CMK (cell line): ENCODE measurements at places on chromosomes 6 and 20.
A peak's percentile ranks its signal among the peaks of the same experiment; 100 is the strongest.

- DNase-seq, result peak; percentile 54
These were observed 2.0 kb downstream of the SPAG4 start for GRCh38 chr20:35617397-35618262.

- no peak for DNase-seq
These were observed 22.2 kb downstream of the HIVEP1 start for GRCh38 chr6:12034349-12034748.

- DNase-seq, result no peak
These were observed 26.9 kb downstream of the CLVS2 start for GRCh38 chr6:123022975-123023374.

DNA sequence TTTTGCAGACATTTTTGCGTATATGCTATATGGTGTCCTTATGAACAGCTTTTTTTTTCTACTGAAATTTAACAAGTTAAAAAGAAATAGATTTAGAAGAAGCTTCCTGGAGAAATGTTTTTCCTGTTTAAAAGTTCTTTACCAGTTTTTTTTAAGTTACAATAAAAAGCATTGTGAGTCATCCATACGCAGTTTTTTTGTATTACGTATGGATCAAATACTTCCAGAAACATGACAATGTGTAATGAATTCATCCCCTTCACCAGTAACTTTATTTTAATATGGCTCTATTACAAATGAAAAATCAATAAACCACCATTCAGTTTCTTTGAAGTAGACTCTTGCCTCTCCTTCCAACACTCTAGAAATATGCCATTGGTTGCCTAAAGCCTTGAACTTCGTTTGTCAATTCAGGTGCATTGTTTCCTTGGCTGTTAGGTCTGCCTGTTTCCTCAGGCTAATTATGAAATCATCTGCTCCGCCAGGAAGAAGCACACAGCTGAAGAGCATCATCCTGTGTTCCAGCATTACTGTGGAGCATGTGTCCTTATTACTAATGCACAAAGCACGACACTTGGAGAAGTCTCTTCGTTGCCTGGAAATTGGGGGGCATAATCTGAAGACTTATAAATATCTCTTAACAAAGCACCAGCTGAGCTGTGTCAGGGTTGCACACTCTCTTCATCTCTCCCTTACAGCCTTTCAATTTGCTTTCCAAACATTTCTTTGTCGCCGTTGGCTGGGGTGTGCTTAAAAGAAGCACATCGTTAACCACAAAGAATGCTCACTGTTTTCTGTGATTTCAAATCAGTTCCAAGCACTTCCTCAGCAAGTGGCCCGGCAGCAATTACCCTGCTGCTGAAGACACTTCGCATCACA lies 9.6 kb downstream of the MOXD1 start:
- no peak for DNase-seq

DNA sequence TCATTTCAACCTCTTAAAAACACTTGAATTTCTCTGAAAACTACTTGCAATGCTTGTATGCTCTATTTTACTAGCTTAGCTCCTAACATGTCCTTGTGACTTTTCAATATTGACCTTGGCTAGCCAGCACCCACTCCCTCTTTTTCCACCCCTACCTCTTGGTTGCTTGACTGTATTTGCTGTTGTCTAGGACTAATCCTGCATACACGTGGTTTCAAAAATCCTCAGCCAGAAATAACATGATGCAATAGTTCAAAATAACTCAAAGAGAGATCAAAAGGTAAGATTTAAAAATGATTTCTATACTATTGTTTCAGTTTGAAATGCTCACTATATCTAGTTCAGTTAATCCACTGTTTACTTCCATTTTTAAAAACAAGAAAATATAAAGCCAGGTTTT lies 102.3 kb upstream of the TBX18 start:
- DNase-seq, result no peak

- DNase-seq, result no peak
These were observed 260.9 kb upstream of the PRDM1 start for GRCh38 chr6:105825210-105825609.

GRCh38 chr20:36454698-36455427 lies 86.5 kb upstream of the MYL9 start:
- DNase-seq, result no peak

GRCh38 chr6:56483929-56484328 lies 158.8 kb downstream of the DST start:
- DNase-seq, result no peak

DNA sequence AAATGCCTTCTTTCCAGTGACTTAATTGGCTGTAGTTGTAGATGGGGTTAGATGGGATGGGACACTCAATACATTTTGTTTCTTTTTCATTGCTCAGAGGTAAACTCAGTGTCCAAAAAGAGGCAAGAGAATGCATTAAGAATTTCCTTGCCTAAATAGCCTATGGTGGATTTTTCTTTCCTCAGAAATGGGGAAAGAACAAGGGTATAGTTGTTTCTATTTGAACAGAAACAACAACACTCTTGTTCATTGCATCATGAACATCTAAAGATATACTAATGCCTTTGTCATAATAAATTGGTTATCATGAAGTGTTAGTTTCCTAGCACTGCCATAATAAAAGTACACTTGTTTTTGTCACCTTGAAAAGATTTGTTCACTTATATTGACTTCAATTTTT lies 14.6 kb upstream of the DEFB123 start:
- DNase-seq, result no peak

DNA sequence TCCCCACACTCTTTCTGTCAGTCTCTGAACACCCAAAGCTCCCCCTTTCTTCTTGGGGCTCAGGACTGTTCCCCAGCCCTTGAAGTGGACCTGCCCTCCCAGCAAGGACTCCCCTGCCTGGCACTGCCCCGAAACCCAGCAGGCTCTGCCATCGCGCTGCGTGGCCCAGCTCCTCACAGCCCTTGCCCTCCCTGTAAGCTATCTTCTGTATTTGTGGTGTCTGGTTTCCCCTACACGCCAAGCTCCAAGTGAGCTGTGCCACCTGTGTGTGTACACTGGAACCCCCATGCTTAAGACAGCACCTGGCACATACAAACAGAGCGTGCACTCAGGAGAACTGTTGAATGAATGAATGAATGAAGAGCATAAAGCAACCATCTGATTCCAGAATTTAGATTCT lies 57.7 kb downstream of the TMEM242 start:
- DNase-seq, result no peak

DNA sequence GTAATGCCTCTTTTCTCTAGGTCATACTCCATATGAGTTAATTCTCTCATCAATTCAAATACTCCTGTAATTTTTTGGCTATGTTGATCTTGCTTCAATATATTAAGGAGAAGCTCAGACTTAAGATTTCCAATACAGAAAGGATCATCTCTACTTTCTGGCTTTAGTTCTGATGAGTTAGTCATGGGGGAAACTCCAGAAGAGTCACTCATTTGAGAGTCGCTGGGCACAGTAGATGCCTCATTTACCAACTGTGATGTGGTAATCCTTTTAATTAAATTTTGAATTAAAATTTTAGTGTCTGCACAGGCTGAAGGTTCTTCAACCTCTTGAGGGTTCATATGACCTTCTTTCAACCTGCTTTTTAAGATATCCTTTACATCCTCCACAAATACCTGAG lies 38.5 kb downstream of the DST start:
- DNase-seq, result no peak

DNA sequence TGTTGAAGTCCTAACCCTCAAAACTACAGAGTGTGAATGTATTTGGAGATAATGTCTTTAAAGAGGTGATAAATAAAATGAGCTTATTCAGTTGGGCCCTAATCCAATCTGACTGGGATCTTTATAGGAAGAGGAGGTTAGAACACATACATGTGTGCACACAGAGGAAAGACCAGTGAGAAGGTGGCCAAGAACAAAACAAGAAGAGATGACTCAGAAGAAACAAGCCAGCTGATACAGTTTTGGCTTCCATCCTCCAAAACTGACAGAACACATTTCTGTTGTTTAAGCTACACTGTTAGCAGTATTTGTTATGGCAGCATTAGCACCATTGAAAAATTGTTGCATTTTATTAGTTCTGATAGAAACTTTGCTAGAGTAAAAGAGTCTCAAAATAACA lies 609.3 kb upstream of the IMPG1 start:
- no peak for DNase-seq

- no peak for DNase-seq
These were observed 3.9 kb upstream of the SLC9A8 start for GRCh38 chr20:49808753-49809152.

DNA sequence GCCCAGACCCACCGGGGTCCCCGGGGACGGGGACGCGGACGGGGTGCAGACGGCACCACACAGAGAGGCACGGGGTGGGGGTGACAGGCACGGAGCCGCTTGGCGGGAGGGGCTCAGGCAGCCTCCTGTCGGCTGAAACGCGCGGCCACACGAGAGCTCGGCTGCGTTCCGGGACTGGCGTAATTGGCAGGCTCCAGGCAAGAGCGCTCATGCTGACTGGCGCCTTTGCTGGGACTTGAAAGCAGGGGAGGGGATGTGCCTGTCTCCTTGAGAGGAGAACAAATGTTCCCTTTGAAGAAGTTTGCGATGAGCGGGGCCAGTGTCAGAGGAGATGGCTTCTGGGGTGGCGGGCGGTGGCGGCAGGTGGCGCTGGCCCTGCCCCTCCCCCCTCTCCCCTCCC lies 25.8 kb downstream of the BHLHE23 start:
- DNase-seq, result no peak

- no peak for DNase-seq
These were observed 155.1 kb upstream of the SOX4 start for GRCh38 chr6:21438237-21438985.

GRCh38 chr20:8255945-8256632 lies 124.0 kb downstream of the PLCB1 start:
- DNase-seq, result no peak

DNA sequence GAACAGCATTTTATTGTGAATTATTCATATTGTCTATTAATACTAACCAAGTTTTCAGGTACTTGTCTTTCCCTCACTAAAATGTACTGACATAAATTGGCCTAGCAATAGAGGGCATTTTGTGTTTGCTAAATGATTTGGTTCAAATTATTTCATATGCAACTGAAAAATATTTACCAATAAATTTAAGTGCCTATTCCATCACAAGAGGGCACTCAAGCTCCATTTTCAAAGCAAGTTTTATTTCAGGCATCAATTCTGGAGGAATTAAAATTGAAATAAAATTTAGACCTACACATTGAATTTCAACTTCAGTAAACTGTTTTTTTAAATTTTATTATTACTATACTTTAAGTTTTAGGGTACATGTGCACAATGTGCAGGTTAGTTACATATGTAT lies 114.3 kb upstream of the SYNCRIP start:
- no peak for DNase-seq

- DNase-seq, result no peak
These were observed 30.9 kb upstream of the TAGAP start for GRCh38 chr6:159075506-159076228.

GRCh38 chr6:66103954-66104353 lies 396.9 kb upstream of the EYS start:
- DNase-seq, result no peak

DNA sequence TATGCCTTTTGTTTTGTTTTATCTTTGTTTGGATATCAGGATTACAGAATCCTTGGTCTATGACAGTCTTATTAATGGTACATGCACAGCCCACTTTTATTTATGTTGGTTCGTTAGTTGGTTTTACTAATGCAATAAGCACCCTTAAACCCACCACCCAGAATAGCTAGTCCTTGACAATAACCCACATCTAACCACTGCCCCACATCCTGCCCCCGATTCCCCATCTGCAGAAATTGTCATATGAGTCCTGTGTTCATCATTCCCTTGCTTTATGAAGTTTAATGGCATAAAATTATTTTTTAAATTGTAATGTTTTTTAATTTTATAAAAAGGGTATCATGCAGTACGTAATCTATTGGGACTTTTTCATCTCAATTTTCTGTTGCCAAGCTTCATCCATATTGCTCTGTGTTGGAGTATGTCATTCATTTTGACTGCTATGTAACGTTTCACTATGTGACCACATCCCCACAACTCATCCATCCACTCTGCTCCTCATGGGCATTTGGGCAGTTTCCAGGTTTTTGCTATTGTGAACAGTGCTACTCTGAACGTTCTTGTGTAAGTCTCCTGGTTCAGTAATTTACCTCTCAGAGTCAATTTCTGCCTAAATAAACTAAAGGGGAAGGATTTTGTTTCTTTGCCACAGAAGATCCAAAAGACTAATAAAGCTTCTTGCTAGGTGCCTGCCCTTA lies 150.4 kb downstream of the MRPL14 start:
- DNase-seq, result no peak

GRCh38 chr6:118748311-118749062 lies 97.1 kb upstream of the CEP85L start:
- no peak for DNase-seq

DNA sequence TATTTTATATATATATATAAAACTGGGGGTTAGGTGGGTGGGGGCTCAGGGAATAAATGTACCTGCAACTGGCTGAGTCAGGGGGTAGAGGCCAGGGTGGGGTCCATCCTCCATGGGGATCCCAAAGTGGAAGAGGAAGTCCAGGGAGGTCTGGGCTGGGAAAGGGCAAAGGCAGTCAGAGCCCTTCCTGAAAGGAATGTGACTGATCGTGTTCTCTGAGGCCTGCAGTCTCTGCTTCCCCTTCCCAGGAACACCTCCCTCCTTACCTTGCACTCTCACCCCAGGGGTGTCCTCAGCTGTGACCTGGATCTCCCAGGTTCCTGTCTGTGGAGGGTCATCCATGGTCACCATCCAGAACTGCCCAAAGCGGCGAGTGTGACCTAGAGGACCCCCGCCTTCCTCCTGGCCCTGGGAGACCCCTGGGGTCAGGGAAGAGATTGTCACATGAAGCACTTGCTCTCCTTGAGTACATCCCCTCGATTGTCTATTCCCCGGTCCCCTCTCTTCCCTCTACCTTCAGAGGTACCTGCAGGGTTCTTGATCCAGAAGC lies 4.7 kb downstream of the SAPCD1 start:
- no peak for DNase-seq
